Fibroblast of upper back skin (primary cell): ENCODE measurements at places on chromosomes 3 and 15.

DNA sequence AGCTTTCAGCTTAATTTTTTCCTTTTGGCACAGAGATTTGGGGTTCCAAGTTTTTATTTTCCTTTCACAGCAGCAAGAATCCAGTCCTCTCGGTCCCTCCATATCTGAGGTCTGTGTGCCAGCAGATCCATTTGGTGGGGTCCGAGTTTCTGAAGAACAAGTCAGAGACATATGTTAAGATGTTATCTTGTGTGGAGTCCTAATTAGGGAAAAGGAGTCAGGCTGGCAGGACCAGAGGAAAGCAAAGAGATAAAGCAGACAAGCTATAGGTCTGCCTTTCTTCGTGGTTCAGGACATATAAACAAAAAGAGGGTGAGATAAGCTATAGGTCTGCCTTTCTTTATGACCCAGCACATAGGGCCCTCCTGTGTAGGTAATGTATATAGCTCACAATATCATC is 54.9 kb downstream of the TMED3 start:
- DNase-seq: no peak

DNA sequence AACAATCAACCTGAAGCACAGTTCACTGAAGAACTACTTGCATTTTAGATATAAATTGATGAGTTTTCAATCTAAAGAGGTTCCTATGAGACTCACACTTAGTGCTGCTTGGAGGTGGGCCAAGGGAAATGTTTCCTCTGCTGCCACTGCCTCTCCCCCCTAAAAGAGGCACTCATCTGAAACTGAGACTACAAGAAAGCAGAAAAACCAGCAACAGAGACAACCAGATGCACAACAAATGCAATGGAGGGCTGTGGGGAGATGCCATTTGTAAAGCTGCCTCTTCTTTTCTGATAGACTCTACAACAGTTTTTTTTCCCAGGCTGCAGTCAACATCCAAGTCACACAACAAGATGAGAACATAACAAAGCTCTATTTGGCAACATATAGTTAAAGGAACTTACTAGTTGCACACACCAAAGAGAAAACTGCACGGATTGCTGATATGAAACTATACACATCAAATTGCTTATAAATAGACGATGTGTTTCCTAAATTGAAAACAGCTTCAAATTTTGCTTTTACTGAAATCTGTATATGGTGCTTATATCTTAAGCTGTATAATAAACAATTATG is 11.0 kb downstream of the TSPAN3 start:
- DNase-seq: peak; percentile 34

GRCh38 chr3:107208796-107209195 is 168.4 kb upstream of the CCDC54 start:
- DNase-seq: no peak

DNA sequence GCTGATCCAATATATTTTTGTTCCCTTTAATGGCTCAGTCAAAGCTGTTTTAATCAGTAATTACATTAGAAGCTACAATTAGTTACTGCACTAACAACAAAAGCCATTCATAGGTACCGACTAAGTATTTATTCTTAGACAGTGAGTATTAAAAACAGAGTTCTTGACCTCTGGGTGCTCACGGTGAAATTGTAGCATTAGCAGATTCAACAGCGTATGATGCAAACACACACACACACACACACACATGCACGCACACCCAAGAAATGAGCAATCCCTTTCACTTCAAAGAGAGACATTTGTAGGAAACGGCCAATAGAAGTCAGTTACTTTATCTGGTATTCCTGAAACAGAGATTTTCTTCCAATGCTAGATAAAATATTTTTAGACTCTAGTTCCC is 27.0 kb upstream of the MITF start:
- no peak for DNase-seq

- DNase-seq: no peak
These were observed 1025.0 kb downstream of the ZPLD1 start for GRCh38 chr3:103459815-103460214.

DNA sequence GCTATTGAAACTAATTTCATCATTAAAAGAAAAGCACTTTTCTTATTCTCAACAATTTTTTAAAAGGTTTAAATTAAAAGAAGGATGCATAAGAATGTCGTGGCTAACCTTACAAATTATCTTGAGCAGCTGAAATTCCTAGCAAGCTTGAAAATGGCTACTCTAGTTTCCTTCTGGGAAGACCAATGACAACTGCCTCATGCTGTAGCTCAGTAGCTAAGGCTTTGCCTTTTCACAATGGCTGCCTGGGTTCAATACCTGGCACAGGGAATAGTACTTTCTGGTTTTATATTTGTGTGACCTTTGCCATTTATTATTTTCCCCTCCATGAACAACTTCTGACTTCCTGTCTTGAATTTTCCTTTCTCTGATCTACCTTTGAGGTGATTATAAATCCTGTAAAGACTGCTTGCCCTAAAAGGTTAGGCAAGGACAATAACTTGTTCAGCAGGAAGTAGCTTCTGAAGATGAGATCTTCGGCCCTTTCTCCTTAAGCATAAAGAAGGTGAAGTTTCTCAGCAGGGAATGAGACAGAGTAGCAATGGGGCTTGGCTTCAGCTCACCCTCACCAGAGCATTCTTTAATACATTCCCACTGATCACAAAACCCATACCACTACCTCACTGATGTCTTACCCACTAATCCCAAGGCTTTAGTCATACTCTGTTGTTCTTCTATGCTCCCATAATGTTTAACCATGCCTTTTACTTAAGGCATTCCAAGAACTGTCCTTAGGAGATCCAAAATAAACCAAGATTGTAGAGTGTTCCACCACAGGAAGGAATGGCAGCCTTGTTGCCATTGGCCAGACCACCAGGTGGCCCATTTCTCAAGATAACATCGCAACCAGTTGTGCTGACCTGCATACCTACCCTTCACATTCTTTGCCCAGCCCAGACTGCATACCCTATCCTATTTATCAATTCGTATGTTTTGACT is 276.8 kb downstream of the ULK4 start:
- peak; percentile 71 for DNase-seq

DNA sequence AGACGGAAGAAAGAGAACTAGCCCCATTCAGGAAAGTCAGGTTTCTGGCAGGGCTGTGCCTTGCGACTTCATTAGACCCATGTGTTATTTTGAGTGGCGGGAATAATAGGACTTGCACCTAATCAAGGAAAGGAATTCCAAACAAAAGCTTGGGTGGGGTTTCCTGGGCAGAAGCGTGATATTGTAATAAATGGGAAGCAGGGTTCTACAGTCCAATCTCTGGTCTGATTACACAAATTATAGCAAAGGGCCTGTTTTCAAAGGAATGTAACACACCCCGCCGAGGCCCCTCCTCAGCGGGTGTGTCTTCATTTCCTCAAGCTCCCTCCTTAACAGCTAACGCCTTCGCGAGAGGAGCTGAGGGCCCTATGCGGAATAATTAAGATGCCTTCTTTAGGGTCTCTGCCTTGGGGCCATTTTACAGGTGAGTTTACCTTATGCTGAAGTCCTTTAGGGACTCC is 396.0 kb upstream of the C2CD4B start:
- DNase-seq: no peak

DNA sequence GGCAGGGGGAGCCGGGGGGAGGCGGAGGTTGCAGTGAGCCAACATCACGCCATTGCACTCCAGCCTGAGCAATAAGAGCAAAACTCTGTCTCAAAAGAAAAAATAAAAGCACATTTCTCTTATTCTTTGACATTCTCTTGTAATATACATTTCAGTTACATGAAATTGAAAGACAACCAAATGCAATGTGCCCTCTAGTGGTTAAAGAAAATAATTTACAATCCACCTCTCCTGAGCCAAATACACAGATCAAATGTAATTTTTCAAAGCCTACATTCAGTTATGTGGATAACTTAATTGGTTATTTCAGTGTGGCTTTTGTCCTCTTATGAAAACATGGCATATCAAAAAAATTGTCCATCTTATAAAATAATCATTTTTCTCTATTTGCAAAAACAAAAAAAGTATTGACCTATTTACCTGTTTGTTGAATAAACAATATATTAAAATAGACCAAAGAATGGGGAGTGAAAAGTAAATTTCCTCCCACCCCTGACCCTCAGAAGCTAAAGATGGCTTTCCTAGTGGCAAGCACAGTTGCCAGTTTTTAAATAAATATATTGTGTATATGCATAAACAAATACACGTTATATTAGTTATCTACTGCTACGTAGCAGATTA is 14.2 kb upstream of the U2SURP start:
- peak; percentile 43 for DNase-seq

DNA sequence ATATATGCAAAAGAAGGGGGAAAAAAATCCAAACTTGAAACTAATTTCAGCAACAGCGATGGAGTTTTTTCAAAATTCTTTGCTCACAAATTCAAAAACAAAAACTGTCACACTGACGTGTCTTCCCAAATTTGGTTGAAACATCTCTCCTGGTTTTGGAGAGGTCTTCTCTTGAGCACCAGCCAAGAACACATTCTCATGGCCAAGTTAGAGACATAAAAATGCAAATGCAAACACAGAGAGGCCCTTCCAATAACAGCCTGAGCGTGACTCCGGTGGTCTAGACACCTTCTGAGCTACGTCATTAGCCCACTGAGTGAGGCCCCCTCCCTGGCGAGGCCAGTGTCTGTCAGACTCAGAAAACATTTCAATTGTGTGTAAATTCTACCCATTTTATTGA is 436.0 kb upstream of the PROK2 start:
- DNase-seq: peak; percentile 59

- DNase-seq: no peak
These were observed 1.3 kb downstream of the PYGO1 start for GRCh38 chr15:55586808-55587207.

- no peak for DNase-seq
These were observed 24.2 kb upstream of the SLC41A3 start for GRCh38 chr3:126107957-126108675.

DNA sequence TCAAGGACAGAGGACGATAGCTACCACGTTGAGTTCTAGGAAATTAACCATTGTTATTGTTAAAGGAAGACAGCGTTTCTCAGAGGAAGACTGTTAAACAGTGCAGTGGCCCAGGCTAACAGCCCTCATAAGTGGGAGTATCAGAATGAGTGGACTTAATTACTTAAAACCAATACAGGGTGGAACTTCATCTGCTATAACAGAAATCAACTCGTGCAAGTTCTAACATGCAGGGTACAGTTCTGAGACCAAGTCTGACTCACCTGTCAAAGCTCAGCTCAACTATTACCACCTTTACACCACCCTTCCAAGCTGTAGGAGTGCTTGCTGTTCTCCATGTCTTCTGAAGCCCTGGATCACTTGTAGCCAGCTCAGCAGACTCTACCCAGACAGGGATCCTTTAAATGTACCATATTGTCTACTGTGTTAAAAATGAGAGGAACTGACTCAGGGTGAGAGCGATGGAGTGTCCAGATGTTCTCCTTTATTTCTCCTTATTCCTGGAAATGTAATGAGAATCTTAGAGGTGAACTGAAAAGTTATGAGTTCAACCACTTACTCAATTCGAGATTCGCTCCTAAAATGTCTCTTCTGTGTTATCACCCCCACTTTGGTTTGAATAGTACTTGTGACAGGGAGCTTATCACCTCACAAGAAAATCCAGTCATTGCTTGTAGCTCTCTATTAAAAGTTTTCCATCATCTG is 26.5 kb downstream of the CD86 start:
- no peak for DNase-seq

- DNase-seq: no peak
These were observed 16.7 kb upstream of the SOX2 start for GRCh38 chr3:181694805-181695660.

DNA sequence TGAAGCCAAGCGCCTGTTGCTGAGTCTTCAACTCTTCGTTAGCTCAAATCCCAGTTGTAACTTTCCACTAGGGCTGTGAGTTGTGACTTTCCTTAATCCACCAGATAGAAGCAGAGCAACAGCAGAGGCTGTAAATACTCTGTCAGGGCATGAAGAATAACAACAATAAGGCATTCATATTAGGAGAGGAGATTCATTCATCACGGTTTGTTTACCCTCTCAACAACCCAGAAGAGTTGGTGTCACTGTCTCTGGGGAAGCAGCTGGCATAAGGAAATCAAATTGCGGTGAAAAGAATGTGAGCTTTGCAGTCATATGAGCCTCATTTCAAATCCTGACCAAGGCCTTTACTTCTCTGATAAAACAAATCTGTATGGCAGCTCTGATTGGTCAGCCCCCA is 184.8 kb downstream of the SHQ1 start:
- DNase-seq: no peak

DNA sequence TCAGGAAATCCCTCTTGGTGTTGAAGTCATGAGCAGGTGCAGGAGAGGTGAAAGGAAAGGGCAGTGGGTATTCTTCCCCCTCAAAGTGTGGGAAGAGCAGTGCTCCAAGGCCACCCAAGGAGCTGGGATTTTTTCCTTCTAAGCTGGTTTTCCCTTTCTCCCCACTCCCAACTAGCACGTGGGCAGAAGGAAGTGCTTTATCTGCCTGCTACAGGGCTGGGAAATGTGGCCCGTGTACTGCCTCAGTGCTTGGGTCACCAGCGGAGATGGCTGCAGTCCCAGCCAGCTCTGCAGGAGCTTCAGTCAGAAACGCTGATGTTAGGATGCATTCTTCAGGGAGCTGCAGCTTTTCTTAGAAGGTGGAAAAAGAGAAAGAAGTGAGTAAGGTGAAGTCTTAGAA is 99.2 kb downstream of the CACNA1D start:
- no peak for DNase-seq

GRCh38 chr3:52310861-52311575 is 5.1 kb upstream of the DNAH1 start:
- no peak for DNase-seq

GRCh38 chr3:124592658-124593441 is 137.4 kb upstream of the UMPS start:
- no peak for DNase-seq

DNA sequence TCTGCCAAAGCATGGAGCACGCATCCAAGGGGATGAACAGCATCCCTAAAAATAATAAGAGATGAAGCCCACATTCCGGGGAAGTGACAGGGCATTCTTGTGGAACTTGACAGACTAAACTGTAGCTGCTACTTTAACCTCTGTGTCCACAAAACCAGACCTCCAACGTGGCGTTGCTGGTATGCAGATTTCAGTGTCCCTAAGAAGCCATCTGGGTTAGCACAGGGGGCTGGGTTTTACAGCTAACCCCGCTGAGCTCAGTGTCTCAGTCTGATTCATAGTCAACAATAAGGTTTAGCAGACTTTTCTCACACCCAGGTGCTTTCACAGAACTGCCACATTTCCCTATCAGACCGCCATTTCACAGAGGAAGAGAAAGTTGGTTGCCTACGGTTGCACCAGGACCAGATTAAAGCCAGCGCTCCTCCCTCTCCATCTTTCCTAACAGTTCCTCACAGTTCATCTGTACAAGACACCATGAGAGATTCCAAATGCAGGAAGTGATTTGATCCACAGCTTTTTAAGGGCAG is 61.6 kb upstream of the CTDSPL start:
- DNase-seq: peak; percentile 83

- DNase-seq: no peak
These were observed 78.7 kb downstream of the USP13 start for GRCh38 chr3:179731544-179731943.

DNA sequence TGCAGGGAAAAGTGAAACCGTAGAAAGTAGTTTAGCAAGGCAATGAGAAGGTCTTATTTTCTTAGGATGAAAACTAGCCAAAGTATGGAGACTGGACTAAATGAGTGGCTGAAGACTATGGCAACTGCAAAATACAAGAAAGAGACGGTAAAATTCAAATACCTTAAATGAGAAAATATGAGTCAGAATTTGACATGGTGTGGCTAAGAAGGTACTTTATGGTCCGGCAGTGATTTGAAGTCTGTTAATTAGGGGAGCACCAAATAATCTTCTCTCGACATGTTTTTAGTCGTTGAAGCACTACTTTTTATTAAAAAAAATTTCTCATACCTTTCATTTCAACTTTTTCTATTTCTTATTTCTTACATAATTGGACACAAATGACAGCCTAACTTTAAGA is 12.8 kb upstream of the CMC1 start:
- no peak for DNase-seq

- DNase-seq: peak; percentile 86
These were observed 74.6 kb downstream of the TGFBR2 start for GRCh38 chr3:30680789-30681648.
